Epithelial cell of esophagus (primary cell): ENCODE measurements at places on chromosomes 12 and 14.
A peak's percentile ranks its signal among the peaks of the same experiment; 100 is the strongest.

DNA sequence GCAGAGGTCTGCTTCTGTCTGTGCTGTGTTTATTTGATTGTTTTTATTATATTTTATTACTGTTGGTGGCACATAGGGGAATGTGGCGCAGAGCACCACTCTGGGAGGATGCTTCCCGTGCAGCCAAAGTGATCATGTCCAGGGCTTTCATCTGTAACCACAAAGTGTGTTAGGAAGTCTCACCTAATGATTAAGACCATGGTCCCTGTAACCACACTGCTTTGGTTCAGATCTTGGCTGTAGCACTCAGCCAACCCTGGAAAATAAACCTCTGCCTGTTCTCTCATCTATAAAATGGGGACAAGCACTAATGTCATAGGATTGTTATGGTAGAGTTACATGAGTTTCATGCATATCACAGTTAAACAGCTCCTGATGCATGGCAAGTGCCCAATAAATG lies 1.9 kb downstream of the RESF1 start:
- DNase-seq, result no peak

GRCh38 chr14:42353315-42353714 lies 746.6 kb downstream of the LRFN5 start:
- no peak for DNase-seq

- no peak for DNase-seq
Observed at GRCh38 chr14:104731320-104732294, 7.6 kb downstream of the ADSS1 start.

GRCh38 chr12:124739953-124740561 lies 123.6 kb downstream of the SCARB1 start:
- DNase-seq, result no peak

DNA sequence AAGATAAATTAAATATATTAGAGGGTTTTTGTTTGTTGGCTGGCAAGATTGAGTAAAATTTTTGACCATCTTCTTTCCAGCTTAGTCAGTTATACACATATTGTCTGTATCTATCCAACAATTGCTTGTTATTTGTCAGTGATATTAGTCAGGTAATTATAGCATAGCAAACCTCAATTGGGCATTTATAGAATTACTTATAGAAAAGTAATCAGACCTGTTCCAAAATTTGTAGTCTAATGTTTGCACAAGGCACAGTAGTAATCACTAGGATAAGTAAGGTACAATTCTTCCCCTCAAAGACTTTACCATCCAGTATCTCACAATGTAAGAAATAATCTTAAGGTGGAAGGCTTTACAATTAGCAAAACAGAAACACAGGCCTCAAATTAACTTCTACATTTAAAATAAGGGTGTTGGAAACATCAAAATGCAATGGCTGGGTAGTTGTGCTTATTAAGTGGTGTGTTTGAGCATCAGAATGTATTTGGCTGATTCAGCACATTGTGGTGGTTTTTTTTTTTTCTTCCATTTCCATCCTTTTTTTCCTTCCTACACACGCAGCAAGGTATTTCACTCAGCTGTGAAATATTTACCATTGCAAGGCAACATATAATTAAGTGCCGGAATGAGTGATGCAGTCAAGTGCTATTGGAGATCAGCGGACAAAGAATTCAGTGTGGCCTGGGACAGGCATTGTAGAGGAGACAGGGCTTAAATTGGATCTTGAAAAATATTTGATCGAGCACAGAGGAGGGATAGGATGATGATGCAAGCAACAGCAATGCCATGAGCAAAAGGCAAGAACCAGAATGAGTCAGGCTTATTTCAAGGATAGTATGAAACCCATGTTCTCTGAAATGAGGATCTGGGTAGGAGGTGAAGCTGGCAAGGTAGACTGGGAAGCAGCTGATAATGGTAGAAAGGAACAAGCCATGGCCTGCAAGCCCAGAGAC lies 178.2 kb downstream of the AKAP6 start:
- DNase-seq, result peak; percentile 96

DNA sequence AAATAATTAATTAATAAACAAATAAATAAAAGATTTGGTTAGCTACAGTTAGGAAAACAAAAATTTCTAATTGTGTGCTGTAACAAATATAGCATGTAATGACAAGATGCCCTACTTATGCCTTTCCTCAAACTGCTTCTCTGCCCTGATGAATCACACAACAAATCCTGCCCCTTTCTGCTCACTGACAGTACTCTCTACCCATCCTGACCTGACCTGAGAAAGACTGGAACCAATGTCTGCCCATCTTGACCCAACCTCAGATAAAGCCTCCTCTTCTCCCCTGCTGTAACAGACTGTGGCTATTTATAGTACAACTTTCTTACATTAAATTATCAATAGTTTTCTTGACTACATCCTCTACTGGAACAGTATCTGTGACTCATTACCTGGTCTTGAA lies 43.7 kb downstream of the PPP1R13B start:
- peak; percentile 87 for DNase-seq

- DNase-seq, result peak; percentile 32
Observed at GRCh38 chr12:9808504-9808903, 18.8 kb upstream of the KLRF1 start.
